ENCODE measurements at places on chromosomes 4 and X. TPM values are rescaled to one million over a fixed set of nuclear protein-coding genes. Genes with fewer than 3 reads are reported as not detected.

PARM1 gene
- 10.3 TPM for total RNA-seq

VAMP7 gene
- 25.6 TPM for total RNA-seq

DNA sequence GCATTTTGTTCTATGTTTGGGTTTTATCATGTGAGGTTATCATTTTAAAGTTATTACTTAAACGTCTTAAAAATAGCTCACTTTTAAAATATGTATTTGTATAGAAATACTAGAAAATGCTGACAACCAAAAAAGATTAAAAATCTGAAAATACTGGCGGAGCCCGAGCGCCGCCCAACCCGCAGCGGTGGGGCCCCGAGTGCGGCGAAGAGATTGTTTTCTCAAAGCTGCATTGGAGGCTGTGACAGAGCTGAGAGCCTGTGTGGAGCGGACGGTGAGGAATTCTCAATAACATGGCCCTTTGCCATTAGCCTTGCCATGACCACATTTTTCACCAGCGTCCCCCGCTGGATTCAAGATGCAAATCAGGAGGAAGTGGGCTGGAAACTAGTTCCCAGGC is 255.4 kb downstream of the NKX6-1 start:
- DNase-seq = no peak

GRCh38 chr4:104868958-104869357 is 277.7 kb upstream of the TET2 start:
- no peak for DNase-seq

DNA sequence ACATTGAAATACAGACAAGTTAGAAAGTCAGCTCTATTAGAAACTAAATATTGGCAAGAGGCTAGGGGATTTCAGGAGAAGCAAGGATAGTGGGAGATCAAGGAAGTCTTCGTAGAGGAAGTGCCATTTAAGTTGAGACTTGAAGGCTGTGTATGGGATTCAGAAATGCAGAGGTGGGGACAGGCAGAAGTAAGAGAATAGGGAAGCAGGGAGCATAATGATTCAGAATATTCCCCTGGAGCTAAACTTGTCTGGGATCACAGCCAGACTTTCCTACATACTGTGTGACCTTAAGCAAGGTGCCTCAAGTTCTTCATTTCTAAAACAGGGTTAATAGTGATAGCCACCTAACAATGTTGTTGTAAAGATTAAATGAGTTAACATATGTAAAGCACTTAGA is 108.8 kb downstream of the DDIT4L start:
- DNase-seq = no peak

- DNase-seq = no peak
Observed at GRCh38 chrX:87924619-87925018, 407.0 kb downstream of the KLHL4 start.

NXF2B gene
- not detected for total RNA-seq

DNA sequence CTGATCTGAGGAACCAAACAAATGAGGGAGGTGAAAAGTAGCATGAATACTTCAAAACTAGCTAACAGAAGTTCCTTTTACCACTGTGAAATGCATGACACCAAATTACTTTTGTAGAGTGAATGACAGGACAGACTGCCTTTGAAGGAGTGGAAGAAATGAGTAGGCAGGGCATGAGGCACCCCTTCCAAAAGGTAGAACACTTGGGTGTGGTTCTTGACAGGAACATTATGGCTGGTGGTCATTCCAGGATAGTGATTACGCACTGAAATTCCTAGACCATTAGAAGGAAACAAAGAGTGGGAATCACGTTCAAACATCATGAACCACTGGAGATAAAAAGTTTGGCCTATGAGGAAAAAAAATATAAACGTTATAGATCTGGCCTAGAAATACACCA is 4.9 kb downstream of the HUWE1 start:
- no peak for DNase-seq

- no peak for DNase-seq
Observed at GRCh38 chr4:3461515-3462291, 1.4 kb upstream of the DOK7 start.

DNA sequence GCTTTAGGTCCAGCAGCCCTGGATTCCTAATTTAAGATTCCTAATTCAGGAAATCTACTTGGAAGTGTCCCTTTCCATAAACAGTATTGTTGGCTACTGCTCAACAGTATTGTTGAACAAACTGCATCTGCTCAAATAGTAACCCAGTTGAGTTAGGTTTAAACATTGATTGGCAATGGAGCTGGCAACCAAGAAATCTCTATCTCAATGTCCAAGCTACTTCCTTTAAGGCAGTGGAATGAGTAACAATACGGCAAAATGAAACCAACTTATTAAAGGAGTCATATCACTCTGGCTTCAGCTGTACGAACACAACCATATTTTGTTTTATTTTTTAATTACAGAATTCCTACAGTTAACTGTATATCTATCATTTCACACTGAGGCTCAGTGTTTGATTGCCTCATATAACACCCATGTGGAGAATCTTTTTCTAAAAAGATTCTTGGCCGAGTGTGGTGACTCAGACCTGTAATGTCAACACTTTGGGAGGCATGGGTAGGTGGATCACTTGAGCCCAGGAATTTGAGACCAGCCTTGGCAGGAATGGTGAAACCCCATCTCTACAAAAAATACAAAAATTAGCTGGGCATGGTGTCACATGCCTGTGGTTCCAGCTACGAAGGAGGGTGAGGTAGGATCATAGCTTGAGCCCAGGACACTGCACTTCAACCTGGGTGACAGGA is 71.7 kb upstream of the IL13RA1 start:
- DNase-seq = no peak

DNA sequence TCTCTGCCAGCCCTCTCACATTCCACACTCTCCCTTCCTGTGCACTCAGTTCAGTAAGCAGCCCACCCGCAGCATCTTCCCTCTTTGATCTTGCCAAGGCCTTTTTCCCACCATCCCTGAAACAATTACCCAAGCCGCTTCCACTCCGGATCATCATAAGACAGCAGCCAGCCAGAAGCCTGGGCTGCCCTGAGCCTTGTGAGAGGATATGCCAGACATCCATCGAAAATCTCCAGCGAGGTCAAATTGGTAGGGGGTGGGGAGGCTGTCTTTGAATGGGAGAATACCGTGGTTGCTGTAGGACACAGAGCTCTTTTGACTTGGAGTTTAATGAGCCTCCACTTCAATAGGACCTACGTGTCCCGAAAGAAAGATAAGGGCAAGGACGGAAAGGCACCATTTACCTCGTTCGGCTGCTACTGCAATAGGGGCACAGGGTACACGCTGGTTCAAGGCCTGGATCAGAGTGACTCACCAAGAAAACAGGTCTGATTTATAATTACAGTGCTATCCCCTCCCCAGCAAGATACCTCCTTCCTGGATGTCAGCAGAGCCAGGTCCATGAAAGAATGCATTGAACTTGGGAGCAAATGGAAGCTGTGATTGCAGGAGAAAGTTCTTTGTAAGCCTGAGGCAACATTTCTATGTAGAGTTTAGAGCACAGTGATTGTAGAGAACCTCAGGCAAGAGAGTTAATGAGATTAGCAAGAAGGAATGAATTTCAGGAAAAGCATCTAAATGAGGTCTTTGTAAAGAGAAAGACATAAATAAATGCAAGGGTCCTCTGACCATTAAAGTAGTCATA is 39.5 kb downstream of the AMOT start:
- DNase-seq = no peak

XK gene
- total RNA-seq = 3.1 TPM

DNA sequence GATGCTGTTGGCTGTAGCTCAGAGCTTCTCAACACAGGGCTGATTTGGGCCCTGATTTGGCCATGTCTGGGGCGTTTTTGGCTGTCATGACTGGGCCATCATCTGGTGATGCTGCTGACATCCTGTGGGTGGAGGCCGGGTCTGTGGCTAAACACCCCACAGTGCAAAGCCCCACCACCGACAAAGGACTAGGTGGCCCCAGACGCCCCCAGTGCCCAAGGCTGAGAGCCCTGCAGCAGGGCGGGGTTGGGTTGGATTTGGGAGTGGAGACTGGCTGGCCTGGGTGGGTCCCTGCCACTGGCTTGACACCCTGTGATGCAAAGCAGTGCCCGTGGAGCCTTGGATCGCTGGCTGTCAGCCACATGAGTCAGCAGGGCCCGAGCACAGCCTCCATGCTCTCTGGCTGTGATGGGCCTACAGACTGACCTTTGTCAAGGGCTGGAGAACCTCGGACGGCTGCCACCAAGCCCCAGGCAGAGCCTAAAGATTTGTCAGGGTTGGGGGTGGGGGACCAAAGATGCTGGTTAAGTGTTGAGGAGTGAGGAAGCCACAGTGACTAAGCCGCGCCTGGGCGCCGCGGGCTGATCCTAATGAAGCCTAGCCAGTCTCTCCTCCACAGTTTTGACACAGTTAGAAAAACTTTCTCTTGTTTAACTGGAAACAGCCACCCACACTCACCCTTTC is 28.3 kb downstream of the CYTL1 start:
- DNase-seq = no peak

- DNase-seq = no peak
Observed at GRCh38 chr4:54543088-54543795, 114.5 kb upstream of the KIT start.

DNA sequence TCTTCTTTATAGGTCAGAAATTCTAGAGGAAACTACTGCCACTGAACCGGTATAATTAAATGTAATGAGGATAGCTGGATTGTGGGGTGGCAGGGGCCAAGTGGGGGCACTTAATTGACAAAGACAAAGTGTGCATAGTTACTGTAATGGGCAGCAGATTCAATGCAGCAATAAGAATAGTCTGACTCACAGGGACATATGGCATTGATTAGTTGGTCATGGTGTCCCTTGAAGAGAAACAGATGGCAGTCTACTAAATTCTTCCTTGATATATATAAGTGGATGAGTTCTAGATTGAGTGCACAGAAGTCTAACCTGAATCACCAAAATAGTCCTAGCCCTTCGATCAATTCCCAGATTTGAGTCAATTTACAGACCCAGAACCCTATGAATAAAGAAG is 31.6 kb downstream of the ETDC start:
- no peak for DNase-seq

SSX4 gene
- not detected for total RNA-seq

DNA sequence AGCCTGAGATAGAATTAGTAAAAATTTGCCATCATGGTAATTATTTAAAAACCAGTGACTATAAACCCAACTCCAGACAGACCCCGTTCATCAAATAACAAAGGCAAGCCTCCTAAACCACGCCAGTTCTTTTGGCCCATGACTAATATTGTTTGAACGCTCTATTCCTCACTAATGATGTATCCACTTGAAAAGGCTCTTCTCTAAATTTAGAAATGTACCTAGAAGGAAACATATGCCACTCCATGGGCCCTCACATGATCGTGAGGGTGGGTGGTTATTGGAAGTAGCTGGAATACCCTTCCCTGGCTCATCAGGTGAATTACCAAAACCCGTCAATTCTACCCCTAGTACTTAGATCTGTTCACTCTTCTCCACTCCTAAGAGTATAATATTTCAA is 249.2 kb downstream of the COL25A1 start:
- DNase-seq = no peak

DNA sequence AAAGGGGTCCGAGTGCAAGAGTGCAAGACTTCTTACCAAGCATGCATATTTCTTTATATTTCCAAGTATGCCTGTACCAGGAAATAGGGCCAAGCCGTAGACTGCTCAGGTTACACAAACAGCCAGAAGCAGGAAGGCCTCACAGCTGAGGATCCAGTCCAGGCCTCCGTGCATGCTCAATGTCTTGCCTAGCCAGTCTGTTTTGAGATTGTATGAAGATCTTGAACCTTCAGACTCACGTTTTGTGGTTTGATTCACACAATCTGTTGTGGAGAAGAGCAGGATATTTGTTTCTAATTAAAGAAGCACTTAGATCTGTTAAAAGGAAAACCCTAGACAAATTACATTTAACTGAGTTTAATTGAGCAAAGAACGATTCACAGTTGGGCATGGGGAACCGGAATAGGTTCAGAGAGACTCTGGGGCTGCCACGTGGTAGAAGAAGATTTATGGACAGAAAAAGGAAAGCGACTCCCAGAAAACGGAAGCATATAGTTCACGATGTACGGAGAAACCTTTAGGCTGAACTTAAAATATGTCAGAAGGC is 1.2 kb downstream of the MGST2 start:
- DNase-seq = no peak

DNA sequence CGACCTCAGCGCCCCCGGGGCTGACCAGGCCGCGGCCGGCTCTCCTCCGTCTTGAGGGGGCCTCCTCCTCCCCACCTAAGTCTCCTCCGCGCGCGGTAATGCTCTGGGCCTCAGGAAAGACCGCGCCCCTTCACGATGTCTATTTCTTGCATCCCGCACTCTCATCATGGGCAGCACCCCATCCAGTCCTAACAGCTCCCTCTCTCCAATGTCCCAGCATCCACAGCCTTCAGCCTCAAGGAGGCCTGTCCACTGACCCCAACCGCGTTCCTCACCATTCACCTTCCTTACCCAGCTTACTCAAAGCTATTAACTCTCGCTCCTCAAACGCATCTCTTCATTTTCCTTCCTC is 77.5 kb downstream of the MAGED4 start:
- DNase-seq = no peak

DNA sequence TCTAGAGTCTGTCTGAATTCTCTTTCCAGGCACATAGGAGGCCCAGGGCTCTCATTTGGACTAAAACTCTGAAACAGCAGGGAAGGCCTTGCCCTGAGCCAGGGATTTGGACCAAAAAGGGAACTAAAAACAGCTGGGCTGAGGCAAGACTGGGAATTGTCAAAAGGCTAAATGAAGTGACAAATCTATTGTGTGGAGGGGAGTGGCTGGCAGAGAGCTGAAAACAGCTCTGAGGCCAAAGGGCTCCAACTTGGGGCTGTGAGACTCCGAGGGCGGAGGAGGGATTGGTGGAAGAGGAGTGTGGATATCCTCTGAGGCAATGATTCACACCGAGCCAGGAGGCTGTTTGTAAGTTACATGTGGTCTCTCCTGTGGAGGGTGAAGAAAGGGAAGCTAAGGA is 63.2 kb downstream of the PHEX start:
- no peak for DNase-seq

CPLX1 gene
- total RNA-seq = not detected

TMEM31 gene
- not detected for total RNA-seq

DNA sequence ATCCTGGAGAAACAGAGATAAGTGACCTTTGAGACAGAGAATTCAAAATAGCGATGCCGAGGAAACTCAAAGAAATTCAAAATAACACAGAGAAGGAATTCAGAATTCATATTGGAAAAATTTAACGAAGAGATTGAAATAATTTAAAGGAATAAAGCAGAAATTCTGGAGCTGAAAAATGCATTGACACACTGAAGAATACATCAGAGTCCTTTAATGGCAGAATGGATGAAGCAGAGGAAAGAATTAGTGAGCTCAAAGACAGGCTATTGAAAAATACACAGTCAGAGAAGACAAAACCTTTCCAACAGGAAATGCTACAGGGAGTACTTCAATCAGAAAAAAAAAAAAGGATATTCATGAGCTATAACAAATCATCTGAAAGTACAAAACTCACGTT is 185.8 kb downstream of the PARM1 start:
- no peak for DNase-seq

DNA sequence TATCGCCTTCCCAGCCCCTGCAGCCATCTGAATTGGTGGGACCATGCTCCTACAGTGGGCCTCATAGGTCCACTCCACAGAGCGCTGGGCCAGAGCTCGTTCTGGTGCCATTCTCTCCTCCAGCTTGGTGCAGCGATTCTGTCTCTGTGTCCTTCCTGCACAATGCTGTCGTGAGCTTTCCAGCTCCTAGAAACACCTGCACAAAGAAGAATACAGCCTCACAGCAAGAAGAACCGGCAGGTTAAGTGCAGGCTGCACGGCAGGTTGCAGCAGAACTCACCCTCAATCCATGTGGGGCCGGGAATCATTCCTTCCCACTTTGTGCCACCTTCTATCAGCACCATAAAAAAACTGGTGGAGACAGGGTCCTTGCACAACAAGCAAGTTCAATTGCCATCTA is 101.2 kb upstream of the ENPP6 start:
- no peak for DNase-seq
